ENCODE measurements at places on chromosomes 7 and 10. TPM values are rescaled to one million over a fixed set of nuclear protein-coding genes. Genes with fewer than 3 reads are reported as not detected.

ADCY1 gene
- polyA plus RNA-seq, result 1.3 TPM

LIPM gene
- not detected for polyA plus RNA-seq

PHYHIPL gene
- polyA plus RNA-seq, result 0.04 TPM

GRID2IP gene
- not detected for polyA plus RNA-seq

LSM5 gene
- polyA plus RNA-seq, result 108 TPM

PLCE1 gene
- 1.1 TPM for polyA plus RNA-seq

PTF1A gene
- not detected for polyA plus RNA-seq

NKX2-3 gene
- polyA plus RNA-seq, result not detected

NKX1-2 gene
- polyA plus RNA-seq, result not detected

CPA2 gene
- 0.30 TPM for polyA plus RNA-seq

SLC26A3 gene
- 0.12 TPM for polyA plus RNA-seq

UBN2 gene
- 1.7 TPM for polyA plus RNA-seq

CFAP43 gene
- 0.44 TPM for polyA plus RNA-seq

LEP gene
- 0.78 TPM for polyA plus RNA-seq

CRPPA gene
- polyA plus RNA-seq, result 0.30 TPM

FANK1 gene
- 0.23 TPM for polyA plus RNA-seq

OR6V1 gene
- polyA plus RNA-seq, result not detected

PON1 gene
- not detected for polyA plus RNA-seq

TECTB gene
- polyA plus RNA-seq, result not detected

SCIN gene
- not detected for polyA plus RNA-seq

COL1A2 gene
- 21.0 TPM for polyA plus RNA-seq

ASL gene
- 32.9 TPM for polyA plus RNA-seq

EPHA1 gene
- 0.07 TPM for polyA plus RNA-seq

GLRX3 gene
- polyA plus RNA-seq, result 97.4 TPM

POLR3A gene
- polyA plus RNA-seq, result 5.2 TPM

TMEM236 gene
- 0.93 TPM for polyA plus RNA-seq

NPFFR1 gene
- polyA plus RNA-seq, result under 0.01 TPM

SPAM1 gene
- polyA plus RNA-seq, result not detected

DPYSL4 gene
- polyA plus RNA-seq, result 0.30 TPM

ZNF488 gene
- polyA plus RNA-seq, result not detected

CUBN gene
- polyA plus RNA-seq, result 0.12 TPM

CALML5 gene
- polyA plus RNA-seq, result not detected

WNT8B gene
- not detected for polyA plus RNA-seq

CLEC2L gene
- polyA plus RNA-seq, result 0.12 TPM

NOC3L gene
- polyA plus RNA-seq, result 6.3 TPM

RABGEF1 gene
- 19.5 TPM for polyA plus RNA-seq

PMS2 gene
- 3.4 TPM for polyA plus RNA-seq

CDHR1 gene
- polyA plus RNA-seq, result not detected

SVOPL gene
- polyA plus RNA-seq, result 0.01 TPM

FAS gene
- polyA plus RNA-seq, result 1.1 TPM

MYL7 gene
- not detected for polyA plus RNA-seq

CDH23 gene
- 1.00 TPM for polyA plus RNA-seq

GPER1 gene
- 0.90 TPM for polyA plus RNA-seq

UNC5B gene
- polyA plus RNA-seq, result 0.65 TPM

Measured in psoas muscle (tissue), 8 donors.